ENCODE measurements at places on chromosomes 1 and 21. TPM values are rescaled to one million over a fixed set of nuclear protein-coding genes. Genes with fewer than 3 reads are reported as not detected.

The KRTAP19-3 gene
- not detected for total RNA-seq

The INTS3 gene
- total RNA-seq = 62.0 TPM

GRCh38 chr1:223088713-223089240 lies 54.3 kb downstream of the TLR5 start:
- no peak overlapping the region for H3K4me3 ChIP-seq
- peaks cover 7% of the 10 kb centered on the region for H3K27me3 ChIP-seq
- no peak for DNase-seq
- no peaks in the 10 kb centered on the region for H3K36me3 ChIP-seq

The IL22RA1 gene
- total RNA-seq = not detected

DNA sequence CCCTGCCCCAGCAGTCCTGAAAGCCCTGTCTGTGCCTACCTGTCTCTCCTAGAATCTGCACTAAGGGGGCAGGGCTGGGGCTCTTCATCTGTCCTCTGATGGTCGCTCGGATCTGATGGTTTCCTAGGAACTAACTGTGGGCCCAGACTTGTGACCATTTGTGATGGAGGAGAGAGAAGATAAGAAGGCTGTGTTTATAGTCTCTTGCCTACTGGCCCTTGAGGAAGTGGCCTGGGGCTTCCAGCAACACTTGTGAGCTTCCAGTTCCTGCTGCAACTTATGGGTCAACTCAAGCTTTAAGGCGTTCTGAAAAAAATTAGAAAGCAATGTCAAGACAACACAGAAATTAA lies 53.2 kb upstream of the SYNC start:
- H3K36me3 ChIP-seq = no peaks in the 10 kb centered on the region
- no peak overlapping the region for H3K27ac ChIP-seq
- H3K27me3 ChIP-seq = peaks cover 14% of the 10 kb centered on the region
- no peak overlapping the region for H3K4me3 ChIP-seq
- H3K4me1 ChIP-seq = peaks cover 19% of the 10 kb centered on the region
- DNase-seq = no peak

All from natural killer cell treated with Interleukin-12 subunit alpha and Interleukin-12 subunit beta and Interleukin-15 and Interleukin-18, amount 100 ng/mL, for 72 hours (primary cell).